ENCODE measurements at places on chromosomes 11 and 22. TPM values are rescaled to one million over a fixed set of nuclear protein-coding genes. Genes with fewer than 3 reads are reported as not detected.

Gene OR5AR1
- total RNA-seq: not detected

Gene C11orf86
- not detected for total RNA-seq

Gene MMP13
- not detected for total RNA-seq

Gene DLG2
- total RNA-seq: 11.0 TPM

Gene CHRDL2
- 1.5 TPM for total RNA-seq

Gene ROM1
- 18.3 TPM for total RNA-seq
